ENCODE measurements at places on chromosomes 5 and 9.

GRCh38 chr5:12242950-12243888 lies 339.0 kb upstream of the CTNND2 start:
- no peak for DNase-seq

GRCh38 chr5:2039180-2039531 lies 156.4 kb upstream of the IRX4 start:
- DNase-seq = no peak

DNA sequence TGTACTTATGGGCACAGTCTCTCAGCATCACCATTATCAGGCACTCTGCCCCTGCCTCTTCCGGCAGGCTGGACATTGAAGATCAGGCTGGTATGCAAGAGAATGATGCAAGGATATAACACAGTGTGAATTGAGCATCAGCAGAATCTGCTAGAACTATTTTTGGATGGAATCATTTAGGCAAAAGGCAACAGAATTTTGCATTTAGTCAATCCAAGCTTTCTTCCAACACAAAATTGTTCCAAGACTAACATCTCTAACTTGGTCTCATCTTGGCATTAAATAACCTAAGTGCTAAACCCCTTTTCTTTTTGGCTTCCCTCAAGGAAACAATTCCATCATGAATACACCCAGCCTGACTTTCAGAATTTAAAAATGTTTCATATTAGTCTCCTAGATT lies 339.9 kb downstream of the PRELID2 start:
- DNase-seq = no peak

- no peak for DNase-seq
These were observed 29.9 kb upstream of the SMU1 start for GRCh38 chr9:33106372-33106771.

DNA sequence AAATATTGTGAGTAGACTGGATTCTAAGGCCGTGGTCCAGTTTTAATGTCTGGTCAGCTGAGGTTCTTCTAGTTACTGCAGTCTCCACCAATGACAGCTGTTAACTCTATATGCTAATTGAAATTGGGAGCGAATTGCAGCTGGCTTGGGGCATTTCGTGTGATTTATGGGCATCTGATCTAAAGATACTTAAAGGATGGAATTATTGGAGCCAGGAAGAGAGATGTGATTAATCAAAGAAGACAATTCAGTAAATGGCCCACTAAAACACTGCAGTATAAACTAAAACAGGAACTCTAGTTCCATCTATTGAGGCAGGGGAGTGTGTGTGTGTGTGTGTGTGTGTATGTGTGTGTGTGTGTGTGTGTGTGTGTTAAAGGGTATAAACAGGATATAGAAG lies 157.5 kb upstream of the IQGAP2 start:
- DNase-seq = no peak

GRCh38 chr5:16064135-16064893 lies 115.3 kb downstream of the MARCHF11 start:
- DNase-seq = no peak

DNA sequence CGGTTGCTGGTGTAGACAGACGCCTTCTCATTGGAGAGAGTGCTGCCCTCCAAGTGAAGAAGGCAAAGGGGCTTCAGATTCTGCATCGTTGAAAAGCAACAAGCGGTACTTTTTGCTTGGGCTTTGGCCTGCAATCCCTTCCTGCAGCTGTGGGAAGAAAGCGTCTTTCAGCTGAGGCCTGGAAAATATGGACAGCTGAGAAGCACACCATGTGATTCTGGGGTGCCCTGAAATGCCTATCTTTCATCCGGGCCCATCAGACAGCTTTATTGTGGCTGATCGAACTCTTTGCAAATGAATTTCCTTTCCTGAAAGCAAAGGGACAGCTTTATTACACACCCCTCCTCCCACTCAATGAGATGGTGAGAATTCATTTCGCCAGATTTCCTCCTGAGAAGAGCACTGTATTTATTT lies 74.0 kb downstream of the NSG2 start:
- no peak for DNase-seq

GRCh38 chr5:98200726-98201541 lies 572.5 kb upstream of the RGMB start:
- DNase-seq = no peak

DNA sequence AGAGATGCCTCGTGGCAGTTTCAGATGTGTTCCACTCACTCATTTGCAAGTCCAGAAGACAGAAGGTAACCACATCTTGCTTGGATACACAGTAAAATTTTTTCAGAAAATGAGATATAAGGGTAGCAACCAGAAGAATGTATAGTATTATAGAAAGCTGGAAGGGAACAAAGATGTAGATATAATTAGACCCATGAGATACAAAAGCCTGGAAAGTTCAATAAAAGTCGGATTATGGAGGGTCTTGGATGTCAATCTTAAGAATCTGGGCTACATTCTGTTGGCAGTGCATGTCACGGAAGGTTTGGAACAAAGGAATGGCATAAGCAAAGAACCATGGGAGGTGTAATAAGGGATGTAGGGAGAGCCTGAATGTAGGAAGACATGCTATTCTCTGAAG lies 5.1 kb upstream of the CEP78 start:
- no peak for DNase-seq

GRCh38 chr5:150335778-150336177 lies 21.7 kb upstream of the TCOF1 start:
- DNase-seq = no peak

DNA sequence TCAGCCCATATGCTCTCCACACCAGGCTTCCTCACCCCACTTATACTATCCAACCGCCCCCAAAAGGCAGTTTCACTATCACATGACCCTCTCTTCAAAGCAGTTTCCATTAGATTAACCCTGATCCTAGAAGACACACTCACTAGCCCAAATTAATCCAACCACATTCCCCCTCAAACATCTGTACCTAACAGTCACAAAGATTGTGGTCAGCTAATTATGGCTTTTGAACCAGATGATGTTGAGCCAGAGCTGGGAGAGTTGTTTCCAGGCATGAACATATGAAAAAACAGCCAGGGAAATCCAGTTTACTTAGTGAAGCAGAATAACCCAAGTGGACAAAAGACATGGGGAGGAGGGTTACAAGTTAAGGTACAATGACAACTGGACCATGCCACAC lies 131.2 kb downstream of the SPOCK1 start:
- DNase-seq = no peak

DNA sequence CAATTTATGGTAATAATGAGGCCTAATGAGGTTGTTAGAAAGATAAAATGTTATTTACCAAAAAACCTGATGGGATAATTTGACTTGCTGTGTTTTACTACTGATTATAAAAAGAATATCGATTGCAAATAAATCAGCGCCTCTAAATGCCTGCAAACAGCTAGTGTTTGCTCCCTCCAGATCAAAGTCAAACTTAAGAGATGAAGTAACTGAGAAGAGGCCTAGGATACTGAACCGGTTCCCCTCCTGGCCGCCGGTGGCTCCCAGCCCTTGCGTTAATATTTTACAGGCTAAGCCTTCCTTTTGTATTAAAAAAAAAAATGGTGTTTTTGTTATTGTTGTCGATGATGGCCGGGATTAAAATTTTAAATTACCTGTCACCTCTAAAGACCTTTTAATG lies 2.6 kb downstream of the IRX1 start:
- no peak for DNase-seq

GRCh38 chr9:14525856-14526255 lies 167.4 kb downstream of the ZDHHC21 start:
- DNase-seq = no peak

DNA sequence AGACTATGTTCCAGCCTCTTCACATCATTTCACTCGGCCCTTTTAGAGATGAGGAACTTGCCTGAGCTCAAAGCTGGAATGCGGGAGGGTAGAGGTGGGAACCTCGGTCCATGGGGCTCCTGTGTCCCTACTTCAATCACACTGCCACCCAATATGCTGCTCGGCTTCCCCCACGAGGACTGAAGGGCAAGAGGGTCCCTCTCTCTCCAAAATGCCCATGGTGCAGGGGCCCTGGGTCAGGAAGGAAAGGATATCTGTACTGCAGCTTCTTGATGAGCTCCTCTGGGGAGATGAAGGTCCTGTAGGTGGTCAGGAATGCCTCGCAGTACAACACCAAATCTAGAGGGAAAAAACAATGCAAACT lies 46.5 kb downstream of the PRRT1B start:
- DNase-seq = no peak

DNA sequence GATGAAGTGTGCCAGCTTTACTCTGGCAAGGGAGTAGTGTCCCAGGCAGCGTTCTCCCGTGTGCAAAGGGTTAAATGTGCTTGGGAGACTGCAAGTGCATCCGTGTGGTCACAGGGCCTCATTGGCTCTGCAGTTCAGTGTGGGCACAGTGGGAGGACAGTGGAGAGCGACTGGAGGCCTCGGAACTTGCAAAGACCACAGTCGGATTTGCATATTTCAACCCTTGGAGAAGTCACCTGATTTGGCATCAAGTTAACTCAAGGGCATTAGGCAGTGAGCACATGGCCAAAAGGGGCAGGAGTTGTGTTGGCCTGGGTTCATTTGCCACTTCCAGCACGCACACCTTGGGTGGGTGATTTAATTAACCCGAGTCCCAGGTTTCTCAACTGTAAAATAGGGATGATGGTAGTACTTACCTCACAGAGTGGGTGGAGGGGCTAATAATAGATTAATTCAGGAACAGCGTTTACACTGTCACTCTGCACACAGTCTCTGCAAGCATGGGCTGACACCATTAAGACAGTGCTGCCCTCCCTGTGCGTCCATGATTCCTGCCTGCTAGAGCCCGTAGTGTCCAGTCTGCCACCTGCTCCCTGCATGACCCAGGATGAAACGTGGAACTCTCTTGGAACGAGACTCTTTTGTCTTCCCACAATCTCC lies 22.7 kb downstream of the JADE2 start:
- DNase-seq = no peak

GRCh38 chr5:149617760-149618306 lies 36.5 kb downstream of the ARHGEF37 start:
- DNase-seq = no peak

GRCh38 chr5:132961887-132962286 lies 1.5 kb downstream of the AFF4 start:
- DNase-seq = peak; percentile 29

DNA sequence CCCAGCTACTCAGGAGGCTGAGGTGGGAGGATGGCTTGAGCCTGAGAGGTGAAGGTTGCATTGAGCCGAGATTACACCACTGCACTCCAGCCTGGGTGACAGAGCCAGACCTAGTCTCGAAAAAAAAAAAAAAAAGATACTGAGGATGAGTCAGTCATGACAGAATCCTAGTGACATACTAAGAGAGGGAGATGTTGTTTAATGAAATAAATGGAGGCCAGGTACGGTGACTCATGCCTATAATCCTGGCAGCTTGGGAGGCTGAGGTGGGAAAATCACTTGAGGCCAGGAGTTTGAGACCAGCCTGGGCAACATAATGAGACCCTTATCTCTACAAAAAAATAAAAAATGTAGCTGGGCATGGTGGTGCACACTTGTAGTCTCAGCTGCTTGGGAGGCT lies 107.2 kb downstream of the ZFAND5 start:
- DNase-seq = no peak

GRCh38 chr5:125496393-125496792 lies 750.0 kb upstream of the ZNF608 start:
- no peak for DNase-seq

- peak; percentile 52 for DNase-seq
These were observed at the start of gene GRIN1 for GRCh38 chr9:137138722-137139467. GRIN1 (plus strand) TSS chr9:137139154; CDS start chr9:137139487, 333 bp downstream.

GRCh38 chr5:167311340-167311739 lies 980.1 kb upstream of the WWC1 start:
- no peak for DNase-seq

DNA sequence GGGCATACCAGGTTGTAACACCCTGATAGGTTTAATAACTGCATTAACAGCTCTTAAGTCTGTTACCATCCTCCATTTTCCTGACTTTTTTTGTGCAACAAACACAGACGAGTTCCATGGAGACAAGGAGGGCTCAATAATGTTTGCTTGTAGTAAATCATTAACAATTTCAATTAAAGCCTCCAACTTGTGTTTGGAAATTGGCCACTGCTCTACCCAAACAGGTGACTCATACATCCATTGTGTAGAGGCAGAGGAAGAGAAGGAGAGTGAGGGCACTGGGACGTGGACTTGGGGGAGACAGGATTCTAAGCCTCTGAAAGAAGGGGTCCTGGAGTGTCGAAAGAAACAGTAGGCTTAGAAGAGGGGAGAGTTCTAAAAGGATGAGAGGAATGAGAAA lies 213.6 kb upstream of the KCNN2 start:
- no peak for DNase-seq

GRCh38 chr5:164191240-164191639 lies 685.8 kb downstream of the MAT2B start:
- DNase-seq = no peak

- DNase-seq = no peak
These were observed 91.6 kb downstream of the ZSWIM6 start for GRCh38 chr5:61423487-61424145.

- no peak for DNase-seq
These were observed 602.7 kb upstream of the ZNF608 start for GRCh38 chr5:125348936-125349831.

GRCh38 chr5:134555890-134556311 lies 30.4 kb downstream of the JADE2 start:
- DNase-seq = no peak

DNA sequence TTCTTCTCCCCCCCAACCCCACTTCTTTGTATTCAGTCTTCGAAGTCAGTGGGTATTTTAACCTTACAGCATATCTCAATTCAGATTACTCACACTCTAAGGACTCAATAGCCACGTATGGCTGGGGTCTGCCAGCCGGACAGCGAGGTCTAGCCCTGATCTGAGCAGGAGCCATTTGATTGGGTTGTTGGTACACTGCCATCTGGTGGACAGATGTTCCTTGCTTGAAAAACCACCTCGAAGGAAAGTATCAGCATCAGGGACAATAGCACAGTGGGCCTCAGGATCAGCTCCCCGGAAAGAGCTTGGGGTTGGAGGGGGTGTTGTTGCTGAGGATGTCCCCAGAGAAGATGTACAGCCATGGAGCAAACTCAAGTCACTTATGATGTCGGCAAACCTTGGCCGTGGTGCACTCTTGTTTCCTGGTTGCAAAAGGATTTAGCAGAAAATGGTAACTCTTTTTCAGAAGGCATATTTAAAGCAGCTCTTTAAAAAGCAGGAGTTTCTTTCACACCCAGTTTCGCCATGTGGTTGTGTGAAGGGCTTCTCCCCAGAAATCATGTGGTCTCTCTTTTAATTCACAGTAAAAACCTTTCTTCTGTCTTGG lies 31.7 kb upstream of the KCNMB1 start:
- DNase-seq = peak; percentile 51

DNA sequence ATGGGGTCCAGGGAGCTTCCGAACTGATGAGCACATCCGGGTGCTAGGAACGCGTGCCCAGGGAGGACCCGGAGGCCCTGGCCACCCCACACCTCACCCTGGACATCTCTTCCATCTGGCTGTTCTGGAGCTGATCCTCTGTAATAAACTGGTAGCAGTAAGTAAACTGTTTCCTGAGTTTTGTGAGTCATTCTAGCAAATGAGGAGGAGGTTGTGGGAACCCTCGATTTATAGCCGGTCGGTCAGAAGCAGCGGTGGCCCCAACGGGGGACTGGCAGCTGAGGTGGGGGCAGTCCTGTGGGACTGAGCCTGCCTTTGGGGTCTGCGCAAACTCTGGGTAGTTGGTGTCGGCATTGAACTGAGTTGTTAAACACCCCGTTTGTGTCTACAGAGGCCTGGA lies 15.4 kb upstream of the UBAC1 start:
- no peak for DNase-seq

- DNase-seq = no peak
These were observed 413 bp downstream of the JADE2 start for GRCh38 chr5:134525683-134526482.

Measured in right renal cortex interstitium (tissue), 3 donors.